Mammary epithelial cell (primary cell): ENCODE measurements at places on chromosomes 5 and 9. TPM values are rescaled to one million over a fixed set of nuclear protein-coding genes. Genes with fewer than 3 reads are reported as not detected.

IL9 gene
- not detected for polyA plus RNA-seq

ZNG1F gene
- 18.0 TPM for polyA plus RNA-seq

SLC28A3 gene
- 0.12 TPM for polyA plus RNA-seq

CBY3 gene
- polyA plus RNA-seq = not detected

PCDHB12 gene
- 0.06 TPM for polyA plus RNA-seq

LHX6 gene
- polyA plus RNA-seq = 3.0 TPM

C9orf153 gene
- polyA plus RNA-seq = not detected

PGM5 gene
- polyA plus RNA-seq = 0.12 TPM

DND1 gene
- 0.44 TPM for polyA plus RNA-seq

RANBP17 gene
- 0.76 TPM for polyA plus RNA-seq

SPATA31A3 gene
- polyA plus RNA-seq = not detected

LRRC70 gene
- 0.12 TPM for polyA plus RNA-seq

PRDM9 gene
- not detected for polyA plus RNA-seq

HMCN2 gene
- polyA plus RNA-seq = 0.05 TPM

PIP5KL1 gene
- 4.4 TPM for polyA plus RNA-seq

CNTRL gene
- polyA plus RNA-seq = 3.8 TPM

TMEM215 gene
- not detected for polyA plus RNA-seq

TPPP gene
- 0.46 TPM for polyA plus RNA-seq

NR2F1-AS1 gene
- polyA plus RNA-seq = 4.4 TPM

SLC22A4 gene
- 2.1 TPM for polyA plus RNA-seq

GKAP1 gene
- polyA plus RNA-seq = 0.29 TPM

HRCT1 gene
- polyA plus RNA-seq = 3.2 TPM

DAB2 gene
- polyA plus RNA-seq = 16.0 TPM

EQTN gene
- not detected for polyA plus RNA-seq

GPR150 gene
- 0.07 TPM for polyA plus RNA-seq

ORM1 gene
- polyA plus RNA-seq = not detected

WNK2 gene
- polyA plus RNA-seq = 0.01 TPM

FGF10 gene
- not detected for polyA plus RNA-seq
